ENCODE measurements at places on chromosomes 3 and 15.

GRCh38 chr15:57751177-57751800 lies 44.8 kb downstream of the POLR2M start:
- no peak for DNase-seq

GRCh38 chr3:191198932-191199331 lies at the start of gene OSTN:
Gene OSTN (plus strand): TSS chr3:191199241. CDS start chr3:191212533, 13,292 bp downstream.
- DNase-seq: no peak

DNA sequence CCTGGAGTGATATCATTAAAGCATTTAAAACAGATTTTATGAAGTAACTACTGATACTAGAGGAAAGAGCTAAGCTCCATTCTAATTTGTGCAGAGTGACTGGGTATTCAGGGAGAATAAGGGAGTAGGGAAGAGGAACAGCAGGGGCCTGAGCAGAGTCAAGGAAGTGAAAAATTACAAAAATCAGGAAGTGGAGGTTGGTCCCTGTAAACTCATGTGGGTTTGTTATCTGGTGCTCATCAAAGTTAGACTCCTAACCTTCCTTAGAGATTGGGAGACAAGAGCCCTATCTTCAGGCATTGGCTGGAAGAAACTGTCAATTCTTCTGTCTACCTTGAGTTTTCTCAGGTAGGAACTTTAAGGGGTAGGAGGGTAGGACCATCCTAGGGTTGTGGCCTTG lies 82.5 kb downstream of the NEK11 start:
- DNase-seq: no peak

- DNase-seq: no peak
These were observed 311.6 kb downstream of the EPHA6 start for GRCh38 chr3:97125902-97126499.
